Cardiac muscle cell (in vitro differentiated cells and primary cell): ENCODE measurements at places on chromosomes 7 and 10. TPM values are rescaled to one million over a fixed set of nuclear protein-coding genes. Genes with fewer than 3 reads are reported as not detected.

The ADCYAP1R1 gene
- 0.56 and 4.5 TPM in 2 replicates for total RNA-seq

The HTRA1 gene
- total RNA-seq = 139 and 154 TPM in 2 replicates

The SPDYE6 gene
- total RNA-seq = 0.18 TPM in 1 of 2 replicates, not detected in the other

The BHLHA15 gene
- 2.2 TPM in 1 of 2 replicates, not detected in the other for total RNA-seq

- DNase-seq = no peak
These were observed 37.3 kb downstream of the SLC16A9 start for GRCh38 chr10:59672150-59672875.

GRCh38 chr7:127252778-127253280 lies at the start of gene GRM8:
TSS of gene GRM8 (minus strand) at chr7:127252941.
- DNase-seq = peak; percentile 87
